ENCODE measurements at places on chromosomes 1 and 21. TPM values are rescaled to one million over a fixed set of nuclear protein-coding genes. Genes with fewer than 3 reads are reported as not detected.
A peak's percentile ranks its signal among the peaks of the same experiment; 100 is the strongest.

The GJA8 gene
- total RNA-seq, result not detected

The TRPM2 gene
- 3.1 TPM for total RNA-seq

- no peak overlapping the region for H3K27ac ChIP-seq
- no peak for DNase-seq
- no peak overlapping the region for H3K4me3 ChIP-seq
- H3K36me3 ChIP-seq, result no peaks in the 10 kb centered on the region
Observed at GRCh38 chr1:180572760-180573159, 14.0 kb downstream of the OVAAL start.

The SH3BGR gene
- total RNA-seq, result 97.3 TPM

DNA sequence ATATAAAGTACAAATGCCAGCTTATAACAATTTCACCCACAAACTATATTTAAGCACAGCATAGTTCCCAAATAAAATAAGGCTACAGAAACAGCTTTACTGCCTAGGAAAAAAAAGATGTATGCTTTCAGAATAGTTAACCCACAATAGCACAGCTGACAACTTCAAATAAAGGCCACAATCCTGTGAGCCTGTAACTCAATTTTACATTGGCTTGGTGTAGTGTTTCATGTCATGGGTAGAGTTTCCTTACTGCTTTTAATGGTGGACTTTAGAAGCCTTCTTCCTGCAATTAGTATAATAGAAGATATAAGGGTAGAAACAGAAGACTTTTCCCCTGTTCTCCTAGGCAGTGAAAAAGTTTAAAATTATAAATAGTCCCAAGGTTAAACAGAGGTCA is 44.3 kb upstream of the ZC3H11B start:
- H3K4me1 ChIP-seq, result peaks cover 6% of the 10 kb centered on the region
- H3K36me3 ChIP-seq, result no peaks in the 10 kb centered on the region
- no peak for DNase-seq
- no peak overlapping the region for H3K27ac ChIP-seq

DNA sequence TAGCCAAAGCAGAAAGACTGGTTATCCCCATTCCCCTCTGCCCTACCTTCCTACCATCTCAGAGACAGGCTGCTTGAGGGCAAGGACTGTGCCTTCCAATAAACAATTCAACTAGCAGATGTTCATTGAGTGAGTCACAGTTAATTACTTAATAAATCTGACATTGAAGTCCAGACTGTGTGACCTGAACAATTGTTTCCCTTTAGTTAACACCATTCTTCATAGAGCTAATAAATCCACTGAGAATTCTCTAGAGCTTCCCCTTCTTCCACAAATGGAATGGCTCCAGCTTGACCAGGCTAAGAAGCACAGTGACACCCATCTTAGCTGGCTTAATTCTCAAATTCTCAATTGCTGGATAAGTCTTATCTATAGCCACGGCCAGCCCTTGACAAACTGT is 61.9 kb upstream of the GJA5 start:
- H3K4me1 ChIP-seq, result no peaks in the 10 kb centered on the region
- no peak for DNase-seq
- no peak overlapping the region for H3K27ac ChIP-seq
- H3K27me3 ChIP-seq, result no peaks in the 10 kb centered on the region
- H3K36me3 ChIP-seq, result no peaks in the 10 kb centered on the region

GRCh38 chr1:234125283-234125682 is 220.8 kb downstream of the SLC35F3 start:
- no peaks in the 10 kb centered on the region for H3K4me1 ChIP-seq
- DNase-seq, result no peak
- H3K36me3 ChIP-seq, result no peaks in the 10 kb centered on the region
- H3K27me3 ChIP-seq, result peaks cover 19% of the 10 kb centered on the region

The TMEM269 gene
- total RNA-seq, result not detected

The HSD3B1 gene
- not detected for total RNA-seq

DNA sequence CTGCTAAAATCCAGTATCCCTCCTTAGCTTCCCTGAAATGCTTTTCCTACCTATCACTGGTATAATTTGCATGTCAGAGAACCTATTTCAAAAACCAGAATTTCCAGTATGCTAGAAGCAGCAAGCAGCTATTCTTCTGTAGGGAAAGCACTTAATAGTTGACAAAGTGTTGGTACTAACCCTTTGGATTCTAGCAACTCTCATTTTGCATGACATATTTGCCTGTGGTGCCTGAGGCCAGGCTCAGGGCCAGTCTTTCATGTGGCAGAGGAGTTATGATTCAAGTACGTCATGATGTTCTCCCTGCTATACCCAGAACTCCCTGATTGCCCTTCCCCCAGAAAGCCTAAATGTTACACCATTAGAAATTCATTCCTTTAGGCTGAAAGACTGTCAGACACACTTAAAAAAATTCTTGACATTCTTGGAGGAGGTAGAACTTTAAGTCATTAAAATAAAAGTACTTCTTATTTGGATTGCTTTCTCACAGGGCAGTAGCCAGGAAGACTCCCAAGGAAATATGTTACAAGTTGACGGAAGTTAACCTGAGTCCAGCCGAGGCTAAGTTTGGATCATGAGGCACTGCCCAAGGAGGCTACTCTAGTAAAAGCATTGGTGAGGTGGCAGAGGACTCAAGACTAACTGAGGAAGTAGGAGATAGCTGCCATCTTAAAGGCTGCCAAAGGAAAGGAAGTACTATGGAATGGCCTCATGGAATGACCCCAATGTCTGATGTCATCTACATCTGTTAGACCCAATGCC is 298.4 kb upstream of the SPAG17 start:
- no peaks in the 10 kb centered on the region for H3K4me1 ChIP-seq
- no peak for DNase-seq
- no peak overlapping the region for H3K27ac ChIP-seq
- H3K4me3 ChIP-seq, result no peak overlapping the region

DNA sequence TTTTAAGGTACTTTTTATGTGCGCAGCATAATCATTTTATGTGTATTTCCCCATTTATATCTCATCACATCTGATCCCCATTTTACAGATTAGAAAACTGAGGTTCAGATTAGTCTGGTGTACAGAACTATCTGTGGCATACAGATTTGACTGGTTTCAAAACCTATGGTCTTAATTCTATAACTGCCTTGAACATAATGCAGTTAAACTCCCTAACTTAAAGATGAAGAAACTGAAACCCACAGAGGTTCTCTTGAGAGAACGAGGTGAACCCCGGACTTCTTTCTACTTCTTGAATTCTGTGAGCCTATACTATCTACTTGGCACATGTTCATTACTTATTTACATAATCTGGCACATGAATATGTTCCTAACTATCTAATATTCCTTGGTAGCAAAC is 479.1 kb downstream of the AGBL4 start:
- no peaks in the 10 kb centered on the region for H3K4me1 ChIP-seq
- no peaks in the 10 kb centered on the region for H3K36me3 ChIP-seq
- H3K27me3 ChIP-seq, result no peaks in the 10 kb centered on the region
- no peak overlapping the region for H3K4me3 ChIP-seq

The PLPPR4 gene
- total RNA-seq, result 0.96 TPM

The DEPDC1 gene
- total RNA-seq, result 0.36 TPM

The CASQ1 gene
- total RNA-seq, result 0.11 TPM

GRCh38 chr1:246791303-246791918 is 67.2 kb downstream of the SCCPDH start:
- no peak for DNase-seq
- H3K4me1 ChIP-seq, result peaks cover 5% of the 10 kb centered on the region
- no peaks in the 10 kb centered on the region for H3K36me3 ChIP-seq
- H3K4me3 ChIP-seq, result no peak overlapping the region
- no peaks in the 10 kb centered on the region for H3K27me3 ChIP-seq

DNA sequence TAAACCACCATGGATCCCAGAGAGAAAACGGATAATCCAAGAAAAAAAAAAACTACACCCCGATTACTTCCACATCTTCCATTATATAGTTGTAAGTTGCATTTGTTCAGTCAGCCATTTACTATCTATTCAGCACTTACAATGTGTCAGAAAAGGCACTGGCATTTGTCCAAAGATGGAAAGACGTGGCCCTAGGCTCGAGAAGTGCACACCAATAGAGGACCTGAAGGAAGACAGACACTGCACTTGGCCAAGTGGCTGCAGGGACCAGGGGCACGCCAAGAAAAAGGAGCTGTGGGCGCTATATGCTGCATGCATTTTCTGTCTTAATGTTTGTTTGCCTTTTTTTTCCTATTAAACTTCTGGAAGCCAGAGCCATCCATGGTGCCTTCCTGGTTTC is 45.2 kb upstream of the LYST start:
- DNase-seq, result no peak
- H3K4me1 ChIP-seq, result peaks cover 5% of the 10 kb centered on the region
- no peaks in the 10 kb centered on the region for H3K27me3 ChIP-seq
- H3K36me3 ChIP-seq, result no peaks in the 10 kb centered on the region
- no peak overlapping the region for H3K4me3 ChIP-seq

DNA sequence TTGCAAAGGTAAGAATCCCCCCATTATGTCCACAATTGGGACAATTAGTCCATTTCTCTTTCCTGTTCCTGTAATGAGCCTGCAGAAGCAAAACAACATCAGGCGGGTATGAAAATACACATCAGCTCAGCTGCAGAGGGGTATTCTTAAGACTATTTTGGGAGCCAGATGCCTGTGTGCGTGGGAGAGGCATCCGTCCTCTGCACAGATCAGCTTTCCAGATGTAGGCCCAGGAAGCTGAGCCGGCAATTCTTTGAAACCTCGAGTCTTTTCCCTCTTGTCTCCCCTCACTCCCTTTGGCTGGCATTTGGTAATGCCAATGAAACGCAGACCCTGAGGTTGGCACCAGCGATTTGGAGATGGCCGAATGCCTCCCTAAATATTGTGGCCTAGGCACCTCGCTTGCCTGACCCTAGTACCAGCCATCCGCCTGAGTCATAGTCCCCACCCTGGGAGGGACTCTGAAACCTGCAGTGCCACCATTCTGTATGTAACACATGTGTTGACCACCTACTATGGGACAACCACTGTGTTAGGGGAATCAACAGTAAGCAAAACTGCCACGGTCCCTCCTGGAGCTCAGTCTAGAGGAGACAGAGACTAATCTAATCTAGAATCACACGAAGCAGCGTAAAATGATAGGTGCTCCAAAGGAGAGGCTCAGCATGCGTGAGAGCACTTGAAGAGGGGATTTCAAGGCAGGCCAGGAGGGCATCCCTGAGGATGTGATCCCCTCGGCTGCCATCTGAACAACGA is 603.0 kb downstream of the MATN1 start:
- DNase-seq, result no peak
- no peak overlapping the region for H3K4me3 ChIP-seq
- no peaks in the 10 kb centered on the region for H3K4me1 ChIP-seq
- no peak overlapping the region for H3K27ac ChIP-seq
- H3K36me3 ChIP-seq, result no peaks in the 10 kb centered on the region
- no peaks in the 10 kb centered on the region for H3K27me3 ChIP-seq

DNA sequence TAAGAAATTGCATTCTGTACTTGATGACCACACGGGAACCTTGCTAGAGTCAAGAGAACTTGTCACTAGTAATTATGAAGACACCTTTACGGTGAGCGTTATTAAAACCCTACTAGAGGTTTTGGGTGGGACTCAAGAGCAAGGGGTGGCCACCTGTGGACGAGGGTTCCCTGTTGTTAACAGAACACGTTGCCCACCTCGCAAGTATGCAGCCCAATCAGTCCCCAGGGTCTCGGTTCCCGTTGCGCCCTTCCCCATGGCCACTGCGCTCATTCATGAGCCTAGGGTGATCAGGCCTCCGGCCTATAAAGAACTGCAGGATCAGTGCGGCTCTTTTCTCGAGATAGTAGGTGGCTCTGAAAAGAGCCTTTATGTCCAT is 30.2 kb upstream of the RNF187 start:
- no peak for DNase-seq
- H3K27ac ChIP-seq, result peak overlapping the region; percentile 97
- no peaks in the 10 kb centered on the region for H3K27me3 ChIP-seq
- H3K4me3 ChIP-seq, result peak overlapping the region; percentile 30

GRCh38 chr1:77958391-77958790 is 20.5 kb downstream of the FUBP1 start:
- peaks cover 95% of the 10 kb centered on the region for H3K36me3 ChIP-seq
- H3K4me3 ChIP-seq, result no peak overlapping the region
- no peaks in the 10 kb centered on the region for H3K27me3 ChIP-seq
